ENCODE measurements at places on chromosomes 5 and 9.

DNA sequence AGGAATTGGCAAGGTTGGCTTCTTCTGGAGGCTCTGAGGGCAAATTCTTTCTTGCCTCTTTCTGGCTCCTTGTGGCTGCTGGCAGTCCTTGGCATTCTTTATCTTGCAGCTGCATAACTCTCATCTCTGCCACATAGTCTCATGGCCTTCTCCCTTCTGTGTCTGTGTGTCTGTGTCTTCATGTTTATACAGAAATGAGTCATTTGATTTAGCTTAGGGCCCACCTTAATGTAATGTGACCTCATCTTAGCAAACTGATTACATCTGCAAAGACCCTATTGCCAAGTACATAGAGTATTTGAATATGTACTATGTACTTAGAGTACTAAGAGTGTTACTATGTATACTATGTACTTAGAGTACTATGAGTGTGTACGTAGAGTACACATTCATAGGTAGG is 122.5 kb downstream of the RFK start:
- no peak for DNase-seq

DNA sequence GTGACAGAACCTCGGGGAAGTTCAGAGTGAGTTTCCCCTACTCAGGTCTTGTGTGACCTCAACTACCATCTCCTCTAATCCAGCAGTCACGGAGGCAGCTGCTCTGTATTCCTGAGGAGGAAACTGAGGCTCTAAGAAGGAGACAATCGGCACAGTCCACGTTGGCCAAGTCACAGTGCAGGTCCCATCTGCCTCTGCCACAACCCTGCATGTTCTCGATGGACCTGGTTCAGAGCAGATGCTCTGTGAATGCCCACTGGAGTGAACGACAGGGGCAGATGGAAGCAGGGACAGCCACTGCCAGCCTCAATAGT is 722 bp upstream of the ERGIC1 start:
- DNase-seq, result no peak

- no peak for DNase-seq
Measured at GRCh38 chr9:86731511-86732063, 215.7 kb downstream of the GAS1 start.

- no peak for DNase-seq
Measured at GRCh38 chr5:88518131-88519016, 249.7 kb upstream of the TMEM161B start.

- no peak for DNase-seq
Measured at GRCh38 chr5:179486596-179487051, 63.7 kb upstream of the RUFY1 start.

GRCh38 chr5:115785381-115786065 is 30.9 kb downstream of the CDO1 start:
- no peak for DNase-seq

GRCh38 chr9:134869554-134870300 is 10.9 kb upstream of the FCN2 start:
- DNase-seq, result no peak

GRCh38 chr5:180889381-180889780 is 9.6 kb upstream of the BTNL8 start:
- no peak for DNase-seq

- DNase-seq, result no peak
Measured at GRCh38 chr5:57950616-57951228, 468.1 kb upstream of the ACTBL2 start.

DNA sequence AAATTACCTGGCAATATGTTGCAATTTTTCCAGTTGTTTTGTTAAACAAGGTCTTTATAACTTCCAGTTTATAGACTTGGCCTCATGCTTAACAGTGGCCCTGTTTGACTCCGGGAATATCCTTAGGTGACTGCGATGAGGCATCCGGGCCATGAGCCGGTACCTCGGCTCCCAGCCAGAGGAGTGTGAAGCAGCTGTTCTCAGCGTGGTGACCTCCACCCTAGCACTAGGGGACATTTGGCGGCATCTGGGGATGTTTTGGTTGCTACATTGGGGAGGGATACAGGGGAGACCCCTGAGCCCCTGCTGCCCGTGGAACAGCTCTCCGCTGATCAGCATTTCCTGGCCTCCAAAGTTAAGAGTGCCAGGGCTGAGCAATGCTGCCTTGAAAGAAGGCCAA is 533.4 kb downstream of the IRX1 start:
- DNase-seq, result no peak

- no peak for DNase-seq
Measured at GRCh38 chr9:124761710-124762109, 9.4 kb downstream of the NR6A1 start.

- no peak for DNase-seq
Measured at GRCh38 chr9:15262581-15262980, 44.4 kb downstream of the TTC39B start.

DNA sequence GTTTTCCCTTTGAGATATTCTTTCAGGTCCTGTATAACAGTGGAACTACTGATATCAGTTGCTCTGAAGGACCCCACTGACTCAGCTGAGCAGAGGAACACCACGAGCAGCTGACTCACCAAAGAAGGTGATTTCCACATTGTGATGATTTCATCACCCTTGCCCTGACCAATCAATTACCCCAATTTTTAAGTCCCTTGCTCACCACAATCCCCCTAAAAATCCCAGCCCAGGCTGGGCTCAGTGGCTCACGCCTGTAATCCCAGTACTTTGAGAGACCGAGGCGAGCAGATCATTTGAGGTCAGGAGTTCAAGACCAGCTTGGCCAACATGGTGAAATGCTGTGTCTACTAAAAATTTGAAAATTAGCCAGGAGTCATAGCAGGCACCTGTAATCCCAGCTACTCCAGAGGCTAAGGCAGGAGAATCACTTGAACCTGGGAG is 125.3 kb upstream of the ABCA1 start:
- no peak for DNase-seq

GRCh38 chr5:139885857-139886208 is 90.2 kb downstream of the PSD2 start:
- no peak for DNase-seq

- no peak for DNase-seq
Measured at GRCh38 chr9:137534256-137535119, 15.7 kb downstream of the PNPLA7 start.

DNA sequence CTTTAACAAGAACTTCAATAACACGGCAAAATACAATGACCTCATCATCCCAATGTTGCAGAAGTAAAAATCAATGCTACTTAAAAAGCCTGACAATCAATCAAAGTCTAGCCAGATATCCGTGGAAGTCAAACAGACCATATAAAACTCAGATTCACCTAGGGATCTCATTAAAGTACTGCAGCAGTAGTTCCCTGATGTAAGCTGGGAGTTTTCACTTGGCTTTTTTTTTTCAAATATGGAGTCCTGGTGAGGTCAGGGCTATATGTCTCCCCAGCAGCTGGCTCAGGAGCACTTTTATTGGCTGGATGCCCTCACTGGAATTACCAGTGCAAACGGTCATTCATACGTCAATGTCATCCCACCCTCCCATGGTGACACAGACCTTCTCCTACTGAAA is 220.6 kb upstream of the SLC30A5 start:
- no peak for DNase-seq

GRCh38 chr9:95008151-95008771 is 281.8 kb downstream of the AOPEP start:
- DNase-seq, result no peak

DNA sequence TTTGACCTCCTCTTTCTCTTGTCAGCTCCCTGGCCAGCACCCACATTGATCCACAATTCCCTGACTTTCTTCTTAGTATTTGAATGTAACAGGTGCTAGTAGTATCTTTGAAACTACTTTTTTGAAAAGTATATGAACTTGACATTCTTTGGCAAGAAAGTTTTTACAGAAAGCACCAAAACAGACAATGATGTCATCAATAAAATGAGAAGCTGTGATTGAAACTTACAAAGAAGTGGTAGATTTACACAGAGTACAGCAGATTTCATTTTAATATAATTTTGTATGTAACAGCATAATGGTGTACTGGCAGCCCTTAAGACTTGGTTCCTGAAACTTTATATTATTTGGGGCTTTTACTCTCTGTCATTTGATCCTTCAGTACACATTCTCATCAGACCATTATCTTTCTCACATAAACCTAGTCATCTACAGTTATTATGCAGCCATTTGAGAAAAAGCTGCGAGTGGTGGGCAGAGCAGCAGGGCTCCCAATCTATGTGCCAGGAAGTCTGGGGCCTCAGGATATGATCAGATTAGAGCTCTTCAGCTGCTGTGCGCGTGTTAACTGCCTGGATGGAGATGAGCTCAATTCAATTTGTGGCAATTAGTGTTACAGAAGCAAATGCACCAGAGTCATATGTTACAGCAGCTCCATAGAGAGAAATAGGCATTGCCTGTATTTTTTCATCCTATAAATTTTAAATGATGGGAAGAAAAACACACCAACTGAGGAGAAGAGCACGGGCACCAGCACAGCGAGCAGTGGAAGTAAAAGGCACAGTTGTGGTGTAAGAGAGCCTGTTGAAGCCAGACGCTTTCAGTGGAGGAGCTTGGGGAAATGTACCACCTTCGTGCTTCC is 126.1 kb downstream of the STARD4 start:
- no peak for DNase-seq

DNA sequence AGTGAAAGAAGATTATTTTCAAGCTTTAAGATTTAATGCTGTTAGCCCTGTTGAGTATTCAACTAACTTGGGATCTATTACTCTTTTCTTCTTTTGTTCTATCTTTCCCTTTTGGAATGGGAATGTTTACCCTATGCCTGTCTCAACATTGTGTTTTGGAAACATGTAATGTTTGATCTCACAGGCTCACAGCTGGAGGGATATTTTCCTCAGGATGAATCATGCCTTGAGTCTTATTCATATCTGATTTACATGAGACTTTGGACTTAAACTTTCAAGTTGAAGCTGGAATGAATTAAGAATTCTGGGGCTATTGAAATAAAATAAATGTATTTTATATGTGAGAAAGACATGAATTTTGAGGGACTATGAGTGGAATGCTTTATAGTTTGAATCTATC is 607.8 kb upstream of the PTGER4 start:
- DNase-seq, result no peak

GRCh38 chr9:33506626-33507370 is 17.3 kb upstream of the ANKRD18B start:
- no peak for DNase-seq

DNA sequence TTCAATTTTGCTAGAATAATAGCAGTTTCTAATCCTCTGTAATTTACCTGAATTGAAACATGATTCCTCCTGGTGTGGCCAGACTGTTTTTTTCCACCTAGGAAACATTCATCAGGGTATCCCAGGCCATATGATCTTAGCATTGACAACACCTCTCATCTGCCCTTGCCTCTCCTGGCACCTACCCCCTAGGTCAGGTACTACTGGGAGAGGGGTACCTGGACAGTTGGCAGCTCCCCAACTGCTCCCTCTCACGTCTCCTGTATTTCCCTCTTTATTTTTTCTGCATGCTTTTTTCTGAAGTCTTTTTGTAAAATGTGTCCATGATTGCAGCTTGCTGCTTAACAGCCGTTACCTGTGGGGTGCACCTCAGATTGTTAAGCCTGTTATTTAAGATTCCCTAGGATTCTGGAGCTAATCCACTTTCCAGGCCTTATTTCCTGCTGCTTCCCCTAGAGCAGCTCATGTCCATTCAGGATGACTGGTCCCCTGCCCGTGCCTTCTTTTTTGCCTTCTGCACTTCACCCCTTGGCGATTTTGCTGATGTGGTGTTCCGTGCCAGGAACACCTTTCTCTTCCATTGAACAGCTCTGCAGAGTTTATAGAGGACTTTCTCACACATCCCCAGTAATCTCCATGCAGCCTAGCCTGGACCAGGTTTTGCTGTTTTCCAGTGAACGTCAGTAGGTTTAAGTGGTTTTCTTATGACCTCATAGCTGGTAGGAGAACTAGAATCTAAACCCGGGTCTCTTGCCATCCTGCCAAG is 33.6 kb downstream of the SNX30 start:
- no peak for DNase-seq

- DNase-seq, result no peak
Measured at GRCh38 chr5:154369682-154370081, 76.1 kb upstream of the SAP30L start.

DNA sequence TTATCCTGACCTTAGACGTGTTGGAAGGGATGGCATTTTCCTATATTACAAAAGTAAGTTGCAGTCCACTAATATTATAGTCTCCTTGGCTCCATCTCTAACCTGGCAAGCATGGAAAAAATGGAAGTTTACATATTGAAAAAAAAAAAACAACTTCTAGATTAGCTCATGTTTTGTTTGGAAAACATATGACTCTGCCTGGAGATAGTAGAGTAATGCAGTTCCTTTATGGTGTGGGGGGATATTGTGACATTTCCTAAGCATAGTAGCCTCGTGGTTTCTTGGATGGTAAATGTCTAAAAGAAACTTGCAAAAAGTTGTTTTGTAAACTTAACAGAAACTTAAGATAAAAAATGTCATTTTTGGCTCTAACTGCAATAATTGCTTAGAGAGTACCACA is 244.4 kb upstream of the FBXL7 start:
- no peak for DNase-seq

DNA sequence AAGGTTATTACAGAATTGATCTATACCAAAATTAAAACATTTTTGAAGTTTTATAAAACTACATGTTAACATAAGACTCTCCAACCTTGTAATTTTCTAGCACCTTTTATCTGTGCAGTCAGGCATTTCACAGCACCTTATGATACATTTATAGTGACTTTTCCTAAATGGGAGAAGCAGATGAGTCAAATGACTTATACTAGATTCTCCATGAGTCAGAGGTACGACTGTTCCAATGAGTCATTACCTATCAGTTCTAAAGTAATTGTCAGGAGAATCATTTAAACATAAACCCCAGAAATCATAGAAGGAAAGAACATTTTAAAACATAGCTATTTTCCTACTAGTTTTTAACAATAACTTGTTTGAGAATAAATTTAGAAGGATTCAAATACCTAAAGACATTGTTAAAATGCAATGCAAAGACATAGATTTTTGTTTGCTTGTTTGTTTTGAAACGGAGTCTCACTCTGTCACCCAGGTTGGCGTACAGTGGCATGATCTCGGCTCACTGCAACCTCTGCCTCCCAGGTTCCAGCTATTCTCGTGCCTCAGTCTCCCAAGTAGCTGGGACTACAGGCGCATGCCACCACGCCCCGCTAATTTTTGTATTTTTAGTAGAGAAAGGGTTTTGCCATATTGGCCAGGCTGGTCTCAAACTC is 34.7 kb upstream of the DMXL1 start:
- no peak for DNase-seq

DNA sequence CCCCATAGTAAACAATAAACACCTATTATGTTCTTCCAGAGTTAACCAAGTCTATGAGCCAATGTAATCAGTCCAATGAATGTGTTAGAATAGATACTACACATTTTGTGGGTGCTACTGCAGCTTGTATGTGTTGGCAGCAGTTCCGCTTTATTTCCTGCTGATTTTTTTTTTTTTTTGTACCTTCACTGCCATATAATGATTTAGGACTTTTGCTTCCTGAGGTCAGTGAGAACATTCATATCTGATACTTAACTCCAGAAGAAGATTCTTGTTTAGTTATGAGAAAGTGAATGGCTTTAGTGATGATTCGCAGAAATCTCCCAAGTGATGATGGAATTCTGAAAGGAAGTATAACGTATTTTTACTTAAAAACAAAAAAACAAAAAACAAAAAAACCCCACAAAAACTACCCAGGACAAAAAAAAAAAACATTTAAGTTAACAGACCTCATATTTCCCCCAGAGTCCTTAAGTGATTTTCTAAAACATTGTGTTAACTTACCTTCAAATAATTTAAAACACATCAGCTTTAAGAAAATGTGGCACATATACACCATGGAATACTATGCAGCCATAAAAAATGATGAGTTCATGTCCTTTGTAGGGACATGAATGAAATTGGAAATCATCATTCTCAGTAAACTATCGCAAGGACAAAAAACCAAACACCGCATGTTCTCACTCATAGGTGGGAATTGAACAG is 24.7 kb upstream of the LMNB1 start:
- DNase-seq, result no peak

GRCh38 chr5:96660971-96661854 is 963 bp upstream of the CAST start:
- DNase-seq, result no peak
